ENCODE measurements at places on chromosomes 4 and X.

- no peak for DNase-seq
These were observed 242.3 kb downstream of the RPA4 start for GRCh38 chrX:97126020-97126419.

DNA sequence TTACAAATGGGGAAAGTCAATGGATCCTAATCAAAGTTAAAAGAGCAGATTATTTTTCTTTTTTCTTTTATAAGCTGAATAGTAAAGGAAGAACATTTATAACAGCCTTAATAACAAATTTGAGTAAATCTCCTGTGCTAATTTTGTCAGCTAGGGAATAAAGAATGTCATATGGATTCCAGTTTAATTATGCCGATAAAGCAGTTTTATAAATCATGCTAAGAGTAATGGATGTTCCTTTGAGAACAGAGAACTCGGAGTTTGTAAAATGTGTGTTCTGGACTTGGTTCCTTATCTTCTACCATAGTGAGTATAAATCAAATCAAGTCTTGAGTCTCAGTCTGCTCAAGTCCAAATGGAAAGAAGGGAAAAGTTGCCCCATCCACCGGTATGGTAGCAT, 180.3 kb upstream of the FTHL17 start:
- no peak for DNase-seq

- DNase-seq = no peak
These were observed 50.6 kb downstream of the LGI2 start for GRCh38 chr4:24980064-24980690.

GRCh38 chr4:183097231-183098018, 1.6 kb upstream of the WWC2 start:
- DNase-seq = no peak

DNA sequence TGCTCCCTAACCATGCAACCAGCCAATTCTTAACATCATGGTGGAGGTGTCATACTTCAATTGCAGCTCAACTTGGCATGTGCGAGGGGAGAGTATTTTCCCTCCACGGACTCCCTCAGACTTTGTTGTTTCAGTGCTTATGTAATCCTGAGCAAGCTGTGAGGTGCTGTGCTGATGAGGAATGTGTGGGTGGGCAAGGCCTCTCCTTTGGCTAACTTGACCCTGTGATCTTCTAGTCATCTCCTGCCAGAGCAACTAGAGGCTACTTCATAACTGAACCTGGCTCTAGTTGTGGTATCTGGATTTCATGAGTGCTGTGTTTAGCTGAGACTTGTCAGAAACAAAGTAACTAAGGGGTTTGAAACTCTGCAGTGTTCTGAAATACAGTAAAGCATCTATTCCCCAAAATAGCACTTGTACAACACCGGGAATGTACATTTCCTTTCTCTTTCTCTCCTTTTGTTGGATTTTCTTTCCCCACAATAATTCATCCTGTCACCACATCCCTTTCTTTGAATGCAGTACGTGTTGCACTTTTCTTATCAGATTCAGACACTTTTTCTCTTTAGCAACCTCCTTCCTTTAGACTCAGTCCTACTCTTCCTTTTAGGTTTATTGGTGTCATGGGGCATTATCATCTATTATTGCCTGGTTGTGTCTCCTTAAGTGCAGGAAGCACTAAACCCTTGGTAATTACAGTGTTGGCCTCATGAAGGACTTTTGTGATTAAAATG, 415.2 kb upstream of the NR3C2 start:
- no peak for DNase-seq

Measured in cerebellar nuclear complex (tissue), 1 donor.